ENCODE measurements at places on chromosomes 2 and 18. TPM values are rescaled to one million over a fixed set of nuclear protein-coding genes. Genes with fewer than 3 reads are reported as not detected.

Gene COL6A3
- 14.1 TPM for total RNA-seq

Gene GNAL
- 122 TPM for total RNA-seq

Gene CHRND
- total RNA-seq, result 0.23 TPM

Gene CRYBA2
- total RNA-seq, result not detected

Gene TUBA3E
- total RNA-seq, result not detected

Gene SDC1
- total RNA-seq, result 17.1 TPM

Gene SCN2A
- 252 TPM for total RNA-seq

Gene CCBE1
- total RNA-seq, result 5.3 TPM

Gene PDE11A
- total RNA-seq, result 3.9 TPM

Gene DPY30
- 72.7 TPM for total RNA-seq

Gene MERTK
- total RNA-seq, result 9.7 TPM

Gene MOCOS
- 0.69 TPM for total RNA-seq

Gene SERPINB5
- 0.46 TPM for total RNA-seq

Gene PROC
- 0.92 TPM for total RNA-seq

Gene ANKRD62
- total RNA-seq, result 0.23 TPM

Gene KCNF1
- 19.6 TPM for total RNA-seq

Gene TAF1B
- total RNA-seq, result 45.2 TPM

Gene RAD51AP2
- total RNA-seq, result 1.2 TPM

Gene SLC38A11
- 4.4 TPM for total RNA-seq

Gene MAL
- total RNA-seq, result not detected

Gene CABYR
- total RNA-seq, result 19.6 TPM

Gene OSR1
- 2.5 TPM for total RNA-seq

Gene SPP2
- not detected for total RNA-seq

Gene RAMP1
- total RNA-seq, result 29.3 TPM

Gene ANKRD30BL
- total RNA-seq, result 21.7 TPM

Data from diencephalon (tissue), 1 donor.